ENCODE measurements at places on chromosomes 6 and 20.

DNA sequence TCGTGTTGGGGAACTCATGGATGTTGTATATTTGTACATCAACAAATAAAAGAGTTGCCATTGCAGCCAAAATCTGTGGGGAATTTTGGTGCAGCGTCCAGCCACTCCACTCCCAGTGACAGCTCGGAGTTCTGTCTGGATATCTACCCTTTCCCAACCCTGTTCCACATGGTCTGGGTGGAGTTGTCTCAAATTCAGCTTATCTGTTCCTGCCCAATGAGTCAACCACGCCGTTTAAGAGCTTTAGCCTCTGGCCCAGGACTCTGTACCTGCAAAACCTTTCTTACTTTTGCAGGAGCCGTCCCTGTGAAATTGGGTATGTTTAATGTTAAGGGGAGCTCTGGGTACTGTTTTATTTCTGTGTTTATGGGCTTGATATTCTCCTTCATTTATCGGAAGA, 33.9 kb upstream of the OVOL2 start:
- no peak for DNase-seq

GRCh38 chr6:151630387-151630786, 136.6 kb downstream of the CCDC170 start:
- no peak for DNase-seq

DNA sequence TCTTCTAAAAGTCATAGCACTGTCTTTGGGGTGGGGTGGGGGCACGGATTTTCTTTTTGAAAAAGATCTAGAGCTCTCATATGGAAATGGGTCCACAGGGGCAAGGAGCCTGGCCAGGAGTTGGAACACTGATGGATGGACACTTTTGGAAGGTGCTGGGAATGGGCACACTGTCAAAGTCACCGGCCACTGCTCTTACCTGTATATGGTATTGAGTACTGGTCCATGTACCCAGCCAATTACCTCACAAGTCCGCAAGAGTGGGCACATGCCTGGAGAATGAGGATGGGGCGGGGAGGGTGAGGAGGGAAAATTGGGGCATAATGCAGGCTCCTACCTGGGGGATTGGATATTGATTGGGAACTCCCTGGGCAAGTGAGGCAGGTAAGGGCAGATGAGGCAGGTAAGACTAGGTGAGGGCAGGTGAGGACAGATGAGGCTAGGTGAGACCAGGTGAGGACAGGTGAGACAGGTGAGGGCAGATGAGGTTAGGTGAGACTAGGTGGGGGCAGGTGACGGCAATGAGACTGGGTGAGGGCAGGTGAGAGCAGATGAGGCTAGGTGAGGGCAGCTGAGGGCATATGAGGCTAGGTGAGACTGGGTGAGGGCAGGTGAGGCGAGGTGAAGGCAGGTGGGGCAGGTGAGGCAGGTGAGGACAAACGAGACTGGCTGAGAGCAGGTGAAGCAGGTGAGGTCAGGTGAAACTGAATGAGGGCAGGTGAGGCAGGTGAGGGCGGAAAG, 167.9 kb downstream of the NRN1 start:
- no peak for DNase-seq

DNA sequence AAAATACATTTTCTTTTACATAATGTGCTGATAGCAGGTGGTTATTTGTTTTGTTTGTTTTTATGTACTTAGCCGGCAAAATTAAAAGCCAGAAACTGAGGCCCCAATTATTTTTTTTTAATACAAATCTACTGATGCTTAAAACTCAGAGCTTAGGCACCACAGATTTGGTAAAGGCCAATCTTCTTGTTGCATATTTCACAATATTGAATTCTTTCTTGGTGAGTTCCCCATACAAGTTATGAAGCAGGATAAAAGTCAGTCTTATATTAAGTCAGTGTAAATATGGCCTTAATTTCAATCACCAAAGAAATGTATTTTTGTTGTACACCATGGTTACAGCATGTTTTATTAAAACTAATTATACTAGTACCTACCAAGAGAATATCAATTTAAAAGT, 16.3 kb upstream of the ZDHHC14 start:
- no peak for DNase-seq

GRCh38 chr20:289693-290083, 862 bp downstream of the C20orf96 start:
- DNase-seq, result no peak

DNA sequence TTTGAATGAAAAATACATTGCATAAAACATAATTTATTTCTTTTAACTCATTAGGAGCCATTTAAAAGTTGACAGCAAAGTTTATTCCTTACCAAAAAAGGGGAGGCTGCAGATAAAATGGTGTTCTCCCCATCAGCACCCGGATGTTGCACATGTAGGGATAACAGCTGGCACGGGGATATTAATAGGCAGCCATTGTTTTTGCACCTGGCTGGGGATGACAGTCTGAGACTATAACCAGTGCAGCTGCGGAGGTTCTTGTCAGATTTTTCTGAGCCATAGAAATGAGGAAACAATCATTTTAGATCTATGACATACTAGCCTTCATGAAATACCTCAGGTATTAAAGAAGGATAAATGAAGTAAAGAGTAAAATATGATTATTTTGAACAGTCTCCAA, 20.1 kb upstream of the HECA start:
- no peak for DNase-seq

DNA sequence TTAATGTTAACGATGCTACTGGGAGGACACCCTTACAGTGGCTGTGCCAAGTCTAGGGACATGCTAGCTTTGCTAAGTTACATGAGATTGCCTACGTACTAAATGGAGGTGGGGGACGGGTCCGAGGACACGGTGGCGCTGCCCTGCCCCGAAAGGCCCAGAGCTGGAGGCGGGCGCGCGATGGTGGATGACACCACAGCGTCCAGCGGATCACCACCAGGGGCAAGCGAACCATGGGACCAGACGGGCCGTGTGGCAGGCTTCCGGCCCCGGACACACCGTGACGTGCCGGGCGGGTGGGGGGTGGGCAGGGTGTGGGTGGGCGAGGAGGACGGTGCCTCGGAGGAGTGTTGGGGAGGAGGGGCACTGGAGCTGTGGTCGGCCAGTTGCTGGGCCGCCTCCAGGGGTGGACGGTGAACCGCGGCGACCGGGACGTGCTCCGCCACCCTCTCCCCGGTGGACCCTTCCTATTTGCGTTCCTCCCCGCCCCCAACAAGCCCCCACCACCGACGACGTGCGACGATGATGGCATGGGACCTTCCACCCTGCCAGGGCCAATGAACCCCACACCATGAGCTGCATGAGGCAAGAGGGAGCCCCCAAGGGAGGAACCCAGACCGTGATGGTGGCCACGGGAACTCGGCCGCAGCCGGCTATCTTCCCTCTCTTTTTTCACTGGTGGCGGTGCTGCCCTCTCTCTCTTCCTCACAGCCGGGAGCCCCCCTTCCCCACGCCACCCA, 773.3 kb upstream of the DEFB115 start:
- DNase-seq, result no peak

- DNase-seq, result no peak
These were observed 91.0 kb downstream of the PKHD1 start for GRCh38 chr6:51996296-51996947.

DNA sequence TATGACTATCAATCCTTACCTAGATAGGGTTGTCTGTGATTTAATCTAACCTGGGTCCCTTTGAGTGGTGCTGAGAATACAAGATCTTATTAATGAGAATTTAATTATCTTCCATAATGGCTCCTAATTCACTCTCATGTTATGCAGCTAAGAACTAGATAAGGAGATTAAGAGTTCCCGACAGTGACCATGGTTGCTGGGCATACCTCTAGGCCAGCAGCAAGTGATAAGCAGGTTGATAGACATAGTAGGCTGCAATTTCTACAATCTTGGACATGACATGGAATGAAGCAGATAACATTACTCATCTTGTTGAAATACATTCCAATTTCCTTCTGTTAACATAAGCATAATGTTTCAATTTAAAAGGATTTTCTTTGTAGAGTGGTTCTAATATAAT, 27.1 kb downstream of the SPACA1 start:
- DNase-seq, result no peak
